Mesendoderm (in vitro differentiated cells): ENCODE measurements at places on chromosomes 6 and 20.
A peak's percentile ranks its signal among the peaks of the same experiment; 100 is the strongest.

DNA sequence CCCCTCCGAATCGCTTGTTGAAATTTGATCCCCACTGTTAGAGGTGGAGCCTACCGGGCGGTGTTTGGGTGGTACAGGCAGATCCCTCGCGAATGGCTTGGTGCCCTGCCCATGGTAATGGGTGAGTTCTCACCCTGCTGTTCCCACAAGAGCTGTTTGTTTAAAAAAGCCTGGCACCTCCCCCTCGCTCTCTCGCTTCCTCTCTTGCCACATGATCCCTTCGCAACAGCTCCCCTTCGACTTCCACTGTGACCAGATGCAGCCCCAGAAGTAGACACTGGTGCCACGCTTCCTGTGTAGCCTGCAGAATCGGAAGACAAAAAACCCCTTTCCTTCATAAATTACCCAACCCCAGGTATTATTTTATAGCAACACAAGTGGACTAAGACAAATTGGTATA is 292.2 kb upstream of the QKI start:
- no peak for DNase-seq

GRCh38 chr6:54491431-54491830 is 183.2 kb downstream of the TINAG start:
- peak; percentile 24 for DNase-seq

GRCh38 chr20:9374072-9374471 is 140.3 kb upstream of the LAMP5 start:
- DNase-seq = no peak

- DNase-seq = no peak
Measured at GRCh38 chr20:8020314-8021079, 936 bp upstream of the TMX4 start.

DNA sequence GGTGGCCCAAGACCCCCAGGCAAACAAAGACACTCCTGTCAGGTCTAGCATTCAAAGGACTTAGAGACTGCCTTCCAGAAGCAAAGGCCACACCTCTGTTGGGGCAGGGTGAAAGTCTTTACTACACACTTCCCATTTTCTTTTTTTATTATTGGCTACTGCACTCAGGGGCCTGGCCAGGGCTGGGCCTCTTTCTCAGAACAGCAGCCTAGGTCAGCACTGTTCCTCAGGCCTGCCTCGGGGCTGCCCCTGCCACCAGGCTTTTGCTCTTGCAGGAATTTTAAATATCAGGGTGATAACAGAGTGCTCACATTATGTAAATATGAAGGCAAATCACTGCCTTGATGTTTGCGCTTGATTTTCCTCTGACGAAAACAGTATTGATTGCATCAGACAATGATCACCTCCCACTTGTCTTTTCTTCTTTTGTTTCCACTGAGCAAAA is 18.5 kb downstream of the GSTA4 start:
- DNase-seq = peak; percentile 63

GRCh38 chr6:33567836-33568235 is 12.2 kb downstream of the BAK1 start:
- DNase-seq = no peak

DNA sequence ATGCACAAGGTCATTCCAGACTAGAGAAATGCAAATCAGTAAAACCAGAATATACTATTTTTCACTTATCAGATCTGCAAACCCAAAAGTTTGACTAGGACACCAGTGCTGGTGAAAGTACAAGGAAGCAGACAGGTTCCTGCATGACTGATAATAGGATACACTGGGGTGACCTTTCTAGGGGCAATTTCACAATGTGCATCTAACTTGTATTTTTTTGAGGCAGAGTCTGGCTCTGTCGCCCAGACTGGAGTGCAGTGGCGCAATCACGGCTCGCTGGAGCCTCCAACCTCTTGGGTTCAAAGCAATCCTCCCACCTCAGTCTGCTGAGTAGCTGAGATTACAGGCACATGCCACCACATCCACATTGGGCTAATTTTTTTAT is 11.4 kb downstream of the COMMD7 start:
- DNase-seq = no peak
